ENCODE measurements at places on chromosomes 11 and 22.

- DNase-seq: no peak
These were observed 127.1 kb downstream of the CTTN start for GRCh38 chr11:70525466-70525865.

GRCh38 chr11:125164422-125165110 lies at the start of gene PKNOX2:
PKNOX2 (plus strand) TSS chr11:125164751; CDS start chr11:125351306, 186,555 bp downstream.
- peak; percentile 3 for DNase-seq

DNA sequence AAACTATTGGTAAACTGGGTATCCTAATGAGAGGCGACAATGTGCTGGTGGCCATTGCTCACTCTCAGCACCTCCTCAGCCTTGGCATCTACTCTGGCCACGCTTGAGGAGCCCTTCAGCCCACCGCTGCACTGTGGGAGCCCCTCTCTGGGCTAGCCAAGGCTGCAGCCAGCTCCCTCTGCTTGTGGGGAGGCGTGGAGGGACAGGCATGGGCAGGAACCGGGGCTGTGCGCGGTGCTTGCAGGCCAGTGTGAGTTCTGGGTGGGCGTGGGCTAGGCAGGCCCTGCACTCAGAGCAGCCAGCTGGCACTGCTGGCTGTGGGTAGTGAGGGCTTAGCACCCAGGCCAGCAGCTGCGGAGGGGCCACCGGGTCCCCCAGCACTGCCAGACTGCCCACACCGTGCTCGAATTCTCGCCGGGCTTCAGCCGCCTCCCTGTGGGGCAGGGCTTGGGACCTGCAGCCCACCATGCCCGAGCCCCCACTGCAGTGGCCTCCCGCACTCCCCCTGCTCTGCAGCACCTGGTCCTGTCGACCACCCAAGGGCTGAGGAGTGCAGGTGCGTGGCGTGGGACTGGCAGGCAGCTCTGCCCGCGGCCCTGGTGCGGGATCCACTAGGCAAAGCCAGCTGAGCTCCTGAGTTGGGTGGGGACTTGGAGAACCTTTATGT lies 575.9 kb upstream of the ANO3 start:
- DNase-seq: no peak

GRCh38 chr11:67584881-67585873 lies 1.6 kb downstream of the GSTP1 start:
- DNase-seq: no peak

GRCh38 chr11:57536947-57537619 lies at the start of gene SMTNL1:
SMTNL1 (plus strand) TSS chr11:57537595; CDS start chr11:57542643, 5,048 bp downstream.
- no peak for DNase-seq

GRCh38 chr11:82867495-82868082 lies 32.6 kb downstream of the PRCP start:
- DNase-seq: peak; percentile 61

- no peak for DNase-seq
These were observed 2.4 kb upstream of the ARSA start for GRCh38 chr22:50630376-50630775.

Data from stimulated activated CD8-positive, alpha-beta memory T cell treated with anti-CD3 and anti-CD28 coated beads, Interleukin-7, amount 100 ng/mL, for 1 hour (primary cell).